GM18507 (cell line): ENCODE measurements at places on chromosomes 5 and 9.

DNA sequence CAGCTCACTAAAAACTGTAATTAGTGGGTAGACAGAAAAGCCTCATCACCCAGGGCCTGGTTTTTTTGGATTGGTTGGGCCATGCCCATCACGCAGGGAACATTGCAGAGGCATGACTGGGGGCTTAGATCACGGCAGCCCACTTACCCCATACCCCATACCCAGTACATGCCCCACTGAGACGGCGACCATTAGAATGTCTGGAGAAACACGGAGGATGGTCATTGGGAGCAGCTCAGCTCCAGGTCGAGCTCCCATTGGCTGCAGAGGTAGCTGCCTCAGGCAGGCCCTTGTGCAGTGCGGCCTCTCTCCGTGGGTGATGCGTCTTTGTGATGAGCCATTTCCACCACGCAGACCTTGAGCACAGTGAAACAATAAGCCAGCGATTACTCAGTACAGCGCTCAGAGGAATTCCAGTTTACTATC is 204.0 kb downstream of the GADD45G start:
- DNase-seq: no peak

GRCh38 chr5:157603333-157604190 is 28.0 kb upstream of the ADAM19 start:
- no peak for DNase-seq

DNA sequence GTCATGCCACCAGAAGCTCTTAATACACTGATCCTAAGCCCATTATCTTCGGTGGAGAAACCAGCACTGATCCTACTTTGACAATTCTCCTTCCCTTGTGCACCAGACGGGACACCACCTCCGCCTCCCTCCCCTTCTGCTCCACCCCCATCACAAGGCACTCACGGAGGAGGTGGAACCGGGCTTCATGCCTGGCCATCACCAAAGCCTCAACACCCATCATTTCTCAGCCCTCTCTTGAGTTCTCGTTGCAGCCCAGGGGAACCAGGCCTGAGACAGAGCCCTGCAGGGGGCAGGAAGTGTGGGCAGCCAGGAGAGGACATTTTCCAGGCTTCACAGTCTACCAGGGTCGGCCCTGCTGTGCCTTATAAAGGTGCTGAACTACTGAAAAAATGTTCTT is 160.5 kb downstream of the GOLPH3 start:
- DNase-seq: no peak

GRCh38 chr9:38352530-38353328 is 39.8 kb upstream of the ALDH1B1 start:
- DNase-seq: no peak

- DNase-seq: no peak
These were observed 612.6 kb upstream of the ST8SIA4 start for GRCh38 chr5:101515721-101516120.

GRCh38 chr9:70407081-70407503 is 7.4 kb downstream of the KLF9 start:
- DNase-seq: no peak

- DNase-seq: no peak
These were observed 28.5 kb downstream of the DPYSL3 start for GRCh38 chr5:147481376-147481775.

- no peak for DNase-seq
These were observed 133.0 kb downstream of the ATG10 start for GRCh38 chr5:82104872-82105271.

- DNase-seq: no peak
These were observed 127.1 kb downstream of the TMC1 start for GRCh38 chr9:72648324-72649126.

GRCh38 chr9:119398350-119398749 is 29.1 kb upstream of the BRINP1 start:
- no peak for DNase-seq

GRCh38 chr9:70883963-70884793 is 237.2 kb downstream of the TRPM3 start:
- DNase-seq: no peak

DNA sequence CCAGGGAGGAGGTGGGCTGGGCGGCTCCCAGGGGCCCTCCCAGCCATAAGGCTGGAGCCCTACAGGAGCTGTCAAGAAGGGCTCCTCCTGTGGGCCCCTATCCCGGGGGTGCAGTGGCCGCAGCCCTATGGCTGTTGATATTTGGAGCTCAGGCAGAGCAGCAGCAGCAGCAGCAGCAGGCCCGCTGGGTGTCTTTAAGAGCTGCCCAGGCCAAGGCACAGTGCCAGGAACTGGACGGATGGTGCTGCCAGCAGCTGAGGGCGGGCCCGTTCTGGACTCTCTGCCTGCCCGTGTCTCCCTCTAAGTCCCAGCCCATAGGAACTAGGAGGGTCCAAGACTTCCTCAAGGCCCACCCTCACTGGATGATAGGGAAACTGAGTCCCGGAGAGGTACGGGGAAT is 3.6 kb downstream of the AK1 start:
- no peak for DNase-seq

GRCh38 chr9:129548571-129549135 is 72.2 kb downstream of the C9orf50 start:
- no peak for DNase-seq

GRCh38 chr9:97389249-97389648 is 22.6 kb upstream of the TDRD7 start:
- no peak for DNase-seq

DNA sequence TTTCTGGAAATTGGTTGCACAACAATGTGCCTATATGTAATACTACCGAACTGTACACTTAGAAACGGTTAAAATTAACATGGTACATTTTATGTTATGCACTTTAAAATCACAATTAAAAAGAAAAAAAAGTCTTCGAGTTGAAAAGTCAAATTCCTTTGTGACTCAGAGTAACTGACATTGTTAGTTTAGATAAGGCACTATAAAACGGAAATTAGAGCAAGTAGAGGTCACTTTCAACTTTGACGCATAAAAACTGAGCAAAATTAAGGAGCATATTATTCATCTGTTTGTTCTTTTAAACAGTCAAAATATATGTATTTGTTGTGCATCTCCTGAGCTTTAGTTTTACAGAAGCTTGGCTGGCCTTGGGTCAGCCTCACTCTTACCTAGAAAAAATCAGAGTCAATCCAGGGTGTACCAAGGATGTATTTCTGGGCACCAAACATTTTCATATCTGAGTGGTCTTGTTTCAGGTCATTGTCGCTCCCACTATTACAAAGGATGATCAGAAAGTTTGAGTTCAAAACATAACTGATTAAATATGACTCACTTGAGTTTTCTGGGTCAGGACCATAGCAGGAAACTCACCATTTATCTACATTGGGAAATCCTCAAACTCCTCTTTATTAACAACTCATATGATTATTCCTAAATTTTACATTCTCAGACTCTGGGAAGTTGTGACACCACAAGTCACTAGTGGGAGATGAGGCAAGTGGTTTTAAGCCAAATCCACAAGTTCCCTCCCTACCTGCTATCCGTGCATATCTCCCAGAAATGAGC is 160.6 kb downstream of the CCDC192 start:
- DNase-seq: no peak

DNA sequence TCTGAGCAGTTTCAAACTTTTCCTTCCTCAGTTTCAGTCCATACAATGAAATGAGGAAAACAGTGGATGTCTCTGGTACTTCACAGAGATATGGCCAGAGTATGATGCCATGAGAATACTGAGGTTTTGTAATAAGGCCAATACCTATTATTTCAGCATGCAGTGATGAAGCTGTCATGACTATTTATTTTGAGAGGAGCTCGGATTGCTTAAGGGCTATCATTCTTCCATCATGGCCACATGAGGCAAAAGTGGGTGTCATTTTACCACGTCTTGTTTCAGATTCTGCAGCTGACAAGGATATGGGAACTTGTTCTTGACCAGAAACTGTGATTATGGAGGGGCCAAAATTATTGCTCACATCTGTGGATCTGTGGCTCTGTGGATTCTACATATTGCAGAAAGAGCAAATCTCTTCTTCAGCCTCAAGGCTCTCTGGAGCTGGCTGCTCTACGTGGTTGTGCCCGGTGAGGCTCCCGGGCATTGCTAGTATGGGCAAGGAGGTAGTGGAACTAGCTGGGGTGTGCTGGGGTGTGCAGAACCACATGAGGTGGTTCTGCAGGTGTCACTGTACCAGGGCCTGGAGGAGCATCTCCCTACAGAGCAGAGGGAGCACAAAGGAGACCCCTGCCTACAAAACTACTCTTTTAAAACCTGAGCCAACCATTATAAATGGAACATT is 180.3 kb downstream of the SEMA6A start:
- DNase-seq: no peak

GRCh38 chr5:173479711-173480110 is 136.7 kb downstream of the BOD1 start:
- DNase-seq: no peak

DNA sequence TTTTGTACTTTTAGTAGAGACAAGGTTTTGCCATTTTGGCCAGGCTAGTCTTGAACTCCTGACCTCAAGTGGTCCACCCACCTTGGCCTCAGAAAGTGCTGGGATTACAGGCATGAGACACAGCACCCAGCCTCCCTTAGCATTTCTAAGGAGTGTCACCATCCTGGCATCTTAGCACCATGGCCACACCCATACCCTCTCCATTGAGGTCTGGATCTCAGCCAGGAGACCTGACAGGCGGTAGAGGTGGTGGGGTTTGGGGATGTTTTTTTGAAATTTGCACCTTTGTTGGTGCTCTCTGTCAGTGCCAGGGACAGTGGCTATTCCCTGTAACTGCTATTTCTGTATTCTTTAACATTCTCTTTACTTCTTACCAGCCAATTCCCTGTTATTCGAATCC is 72.5 kb downstream of the TRIM36 start:
- DNase-seq: no peak

DNA sequence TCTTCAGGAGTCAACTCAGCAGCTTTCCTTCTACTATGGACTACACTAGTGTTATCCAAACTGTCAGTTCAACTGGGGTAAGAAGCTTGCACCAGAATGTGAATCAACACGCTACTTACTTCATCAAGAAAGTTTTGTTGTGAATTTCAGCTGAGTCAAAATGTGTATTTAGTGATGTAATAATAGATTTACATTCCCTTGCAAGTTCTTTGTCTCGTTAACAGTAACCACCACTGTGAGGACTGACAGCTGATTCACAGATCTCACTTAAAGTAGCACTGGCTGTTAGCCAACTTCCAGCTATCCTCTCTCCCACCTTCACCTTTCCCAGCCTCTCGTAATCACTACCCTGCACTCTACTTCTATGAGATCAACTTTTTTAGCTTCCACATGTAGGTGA is 445.3 kb downstream of the NTRK2 start:
- DNase-seq: no peak

DNA sequence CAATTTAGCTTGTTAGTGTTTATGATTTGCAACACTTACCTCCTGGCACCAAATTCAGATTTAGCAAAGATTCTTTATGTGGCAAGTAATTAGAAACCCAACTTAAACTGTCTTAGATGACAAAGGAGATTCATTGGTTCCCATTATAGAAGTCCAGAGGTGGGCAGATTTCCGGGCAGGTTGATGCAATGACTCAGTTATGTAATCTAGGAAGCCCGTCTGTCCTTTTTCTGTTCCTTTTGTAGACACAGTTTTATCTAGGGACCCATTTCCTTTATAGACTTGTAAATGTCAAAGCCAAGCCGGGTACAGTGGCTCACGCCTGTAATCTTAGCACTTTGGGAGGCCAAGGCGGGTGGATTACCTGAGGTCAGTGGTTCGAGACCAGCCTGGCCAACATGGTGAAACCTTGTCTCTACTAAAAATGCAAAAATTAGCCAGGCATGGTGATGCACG is 20.3 kb upstream of the ANKRD33B start:
- no peak for DNase-seq

DNA sequence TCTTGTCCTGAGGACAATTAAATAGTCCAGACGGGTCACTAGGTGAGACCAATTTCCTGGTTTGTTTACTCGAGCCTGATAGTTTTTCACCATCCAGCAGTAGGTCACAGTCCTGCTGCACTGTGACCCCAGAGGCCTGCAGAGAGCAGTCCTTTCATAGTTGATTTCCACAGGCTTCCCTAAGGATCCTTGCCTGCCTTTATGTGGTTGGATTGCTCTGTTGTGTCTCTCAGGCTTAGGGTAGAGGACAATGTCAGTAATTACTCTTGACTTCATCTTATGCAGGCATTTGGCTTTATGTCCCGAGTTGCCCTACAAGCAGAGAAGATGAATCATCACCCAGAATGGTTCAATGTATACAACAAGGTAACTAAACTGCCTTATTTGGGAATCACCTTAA is 9.0 kb upstream of the CATSPER3 start:
- DNase-seq: no peak

GRCh38 chr9:13688223-13688989 is 408.9 kb upstream of the MPDZ start:
- no peak for DNase-seq

DNA sequence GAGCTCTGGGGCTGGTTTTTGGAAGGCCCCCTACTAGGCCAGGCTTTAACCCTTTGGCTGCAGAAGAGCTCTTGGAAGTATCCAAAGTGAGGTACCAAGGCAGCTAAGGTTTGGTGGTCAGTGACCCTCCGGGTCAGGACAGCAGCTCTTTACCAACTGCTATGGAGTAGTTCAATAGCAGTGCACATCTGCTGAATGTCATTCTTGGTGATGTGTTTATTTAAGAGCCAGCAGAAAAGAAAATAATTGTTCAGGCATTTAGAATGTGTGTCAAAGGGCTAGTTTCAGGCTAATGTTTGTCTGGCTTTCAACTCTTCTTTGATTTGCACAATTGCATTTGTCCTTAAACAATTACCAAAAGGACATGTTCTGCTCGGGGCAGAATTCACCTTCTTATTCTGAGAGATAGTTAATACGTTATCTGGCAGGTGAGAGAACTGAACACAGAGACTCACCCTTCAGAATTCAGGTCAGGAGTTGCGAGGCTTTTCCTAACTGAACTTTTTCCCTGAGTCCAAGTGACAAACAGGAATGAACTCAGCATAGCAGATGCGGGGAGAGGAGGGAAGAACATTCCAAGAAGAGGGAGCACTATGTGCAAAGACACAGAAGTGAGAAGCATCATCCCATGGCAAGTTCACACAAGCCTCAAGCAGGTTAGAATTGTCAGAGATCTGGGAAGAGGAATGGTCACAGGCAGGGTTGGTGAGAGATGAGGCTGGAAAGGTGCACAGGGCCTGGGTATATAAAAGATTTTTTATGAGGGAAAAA is 556.7 kb upstream of the TLE4 start:
- DNase-seq: no peak

- no peak for DNase-seq
These were observed 19.8 kb downstream of the IL12B start for GRCh38 chr5:159310511-159310910.
